ENCODE measurements at places on chromosomes 12 and 14. TPM values are rescaled to one million over a fixed set of nuclear protein-coding genes. Genes with fewer than 3 reads are reported as not detected.

Gene TSPAN9
- 142 TPM for total RNA-seq

DNA sequence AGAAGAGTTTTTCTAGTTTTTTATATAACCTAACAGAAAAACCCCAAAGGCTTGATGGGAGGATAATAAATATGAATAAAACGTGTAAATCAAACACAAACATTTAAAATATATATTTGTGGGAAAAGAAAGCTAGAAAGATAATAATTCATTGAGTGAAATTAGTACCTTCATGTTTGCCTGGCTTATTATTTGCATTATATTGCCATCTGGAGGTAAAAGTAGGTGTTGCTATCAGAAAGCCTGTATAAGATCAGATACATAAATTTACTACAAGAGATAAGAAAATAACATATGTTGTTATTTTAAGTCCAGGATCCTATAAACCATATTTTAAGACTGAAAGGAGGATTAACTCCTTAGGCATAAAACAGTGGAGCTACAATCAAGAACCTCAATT lies 77.7 kb downstream of the NTS start:
- DNase-seq = no peak

Gene P3H3
- total RNA-seq = 58.4 TPM

- no peak for DNase-seq
These were observed 18.7 kb downstream of the XRCC3 start for GRCh38 chr14:103696466-103697071.

- peak; percentile 76 for DNase-seq
These were observed 49.9 kb downstream of the LRRC74A start for GRCh38 chr14:76876076-76876475.

- no peak for DNase-seq
These were observed 116.0 kb downstream of the PPP1R12A start for GRCh38 chr12:79818856-79819255.

DNA sequence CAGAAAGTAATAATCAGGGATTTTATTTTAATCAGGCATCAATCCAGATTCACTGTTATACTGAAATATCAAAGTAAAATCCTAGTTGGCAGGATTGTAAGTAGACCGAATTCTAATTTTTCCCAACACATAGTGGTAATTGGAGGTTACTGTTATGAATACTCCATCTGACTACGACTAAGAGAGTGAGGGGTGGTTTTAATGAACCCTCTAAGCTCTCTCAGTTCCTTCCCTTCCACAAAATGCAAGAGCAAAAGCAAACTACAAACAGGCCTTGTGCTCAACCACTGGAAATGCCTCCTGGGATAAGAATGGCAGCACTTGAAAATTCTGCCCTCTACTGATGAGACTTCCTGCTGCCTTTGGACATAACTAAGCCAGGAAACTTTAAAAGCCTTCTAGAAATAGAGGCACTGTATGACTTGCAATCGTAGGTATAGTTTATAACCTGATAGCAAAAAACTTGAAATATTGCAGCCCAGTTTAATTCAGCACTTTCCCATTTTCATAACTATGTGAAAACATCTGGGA lies 184.8 kb downstream of the SLC16A7 start:
- no peak for DNase-seq

DNA sequence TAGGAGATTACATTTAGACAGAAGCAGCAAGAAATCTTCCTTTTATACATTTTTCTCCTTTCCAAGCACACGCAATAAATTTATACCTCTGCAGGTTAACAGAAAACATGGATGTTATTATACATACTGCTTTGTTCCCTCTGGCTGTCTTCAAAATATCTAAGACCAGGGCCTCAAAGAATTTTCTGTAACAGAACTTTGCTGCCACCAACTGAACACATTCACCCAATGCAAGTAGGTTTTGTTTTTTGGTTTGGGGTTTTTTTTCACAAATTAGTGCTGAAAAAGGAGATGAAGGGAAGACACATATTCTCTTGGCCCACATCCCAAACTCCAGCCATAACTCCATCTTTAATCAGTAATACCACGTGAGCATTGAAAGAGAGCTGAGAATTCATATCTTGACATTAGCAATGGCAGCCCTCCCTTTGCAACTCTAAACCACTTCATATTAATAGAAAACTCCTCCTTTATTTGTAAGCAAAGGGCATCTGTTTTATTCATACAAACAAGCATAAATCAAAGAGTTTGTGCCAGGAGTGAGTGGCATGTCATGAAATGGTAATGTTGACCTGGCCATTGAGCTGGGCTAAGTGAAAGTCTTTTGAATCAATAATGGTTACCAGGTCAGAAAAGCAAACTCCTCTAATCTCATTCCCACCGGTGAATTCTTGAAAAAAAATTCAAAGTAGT lies 150.8 kb upstream of the FSCB start:
- DNase-seq = no peak

Gene CCDC38
- total RNA-seq = not detected

DNA sequence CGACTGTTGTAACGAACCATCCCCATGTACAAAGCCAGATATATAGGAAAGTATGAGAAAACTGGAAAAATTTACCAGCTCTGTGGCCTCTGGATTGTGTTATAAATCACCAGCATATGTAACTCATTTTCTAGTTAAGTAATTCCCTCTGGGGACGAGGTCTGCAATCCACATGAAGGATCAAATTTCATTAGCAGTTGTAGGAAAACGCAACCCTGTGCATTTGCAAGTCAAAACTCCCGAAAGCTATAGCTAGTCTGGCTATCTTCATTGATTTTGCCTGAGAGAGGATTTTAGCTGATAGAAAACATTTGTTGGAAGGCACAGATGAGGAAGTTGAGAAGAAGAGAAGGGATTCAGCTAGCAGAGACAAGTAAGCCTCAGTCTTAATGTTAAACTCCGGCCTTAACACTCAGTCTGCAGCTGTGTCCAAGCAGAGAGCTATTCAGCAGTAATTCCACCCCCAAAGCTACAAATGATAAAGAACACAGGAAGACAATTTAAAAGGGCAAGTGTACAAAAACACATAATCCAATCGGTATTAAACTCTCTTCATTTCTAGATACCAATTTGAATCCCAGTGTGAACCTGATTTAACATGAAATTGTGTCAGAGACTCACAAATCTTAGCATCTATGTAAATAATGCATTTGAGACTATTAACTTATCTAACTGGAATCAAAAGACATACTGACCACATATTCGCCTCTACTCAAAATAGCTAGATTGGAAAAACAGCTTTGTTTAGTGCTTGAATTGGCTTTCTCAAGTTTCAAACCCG lies 54.2 kb upstream of the CERS5 start:
- no peak for DNase-seq

DNA sequence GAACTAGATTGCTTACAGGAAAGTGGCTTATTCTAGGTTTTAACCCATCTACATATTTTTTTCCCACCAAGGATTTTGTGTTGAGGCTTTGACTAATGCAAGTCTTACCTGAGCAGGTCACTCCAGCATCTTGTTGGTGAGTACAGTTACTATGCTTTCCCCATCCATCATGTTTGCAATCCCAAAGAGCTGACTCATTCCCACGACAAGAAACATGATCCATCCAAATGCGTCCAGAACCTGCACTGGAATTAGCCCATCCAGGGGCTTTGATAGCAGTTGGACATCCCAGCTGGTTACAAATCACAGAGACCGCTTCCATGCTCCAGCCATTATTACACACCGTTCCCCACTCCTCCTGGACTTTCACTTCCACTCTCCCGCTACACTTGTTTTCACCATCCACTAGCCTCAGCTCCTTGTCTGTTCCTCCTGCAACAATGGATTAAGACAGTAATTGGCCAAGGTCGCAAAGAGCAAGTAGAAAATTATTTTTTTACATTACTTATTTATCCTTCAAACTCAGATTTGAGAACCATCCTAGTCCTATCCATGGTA lies 2.5 kb downstream of the CD163 start:
- no peak for DNase-seq

DNA sequence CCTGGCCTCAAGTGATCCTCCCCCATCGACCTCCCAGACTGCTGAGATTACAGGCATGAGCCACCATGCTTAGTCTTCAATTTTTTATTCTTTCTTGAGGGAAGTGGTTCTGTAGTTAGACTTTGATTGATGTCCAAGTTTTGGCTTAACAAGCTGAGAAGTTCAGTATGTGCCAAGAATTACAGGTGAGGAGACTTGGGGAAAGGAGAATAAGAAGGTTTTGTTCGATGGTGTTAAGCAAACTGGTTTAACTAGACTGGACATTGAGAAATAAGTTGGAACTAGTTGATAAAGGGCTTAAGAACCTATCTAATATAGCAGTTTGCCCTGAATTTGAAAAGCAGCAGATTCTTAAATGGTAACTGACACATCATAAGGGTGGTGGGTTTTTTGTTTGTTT lies 32.6 kb upstream of the PLEKHD1 start:
- no peak for DNase-seq

DNA sequence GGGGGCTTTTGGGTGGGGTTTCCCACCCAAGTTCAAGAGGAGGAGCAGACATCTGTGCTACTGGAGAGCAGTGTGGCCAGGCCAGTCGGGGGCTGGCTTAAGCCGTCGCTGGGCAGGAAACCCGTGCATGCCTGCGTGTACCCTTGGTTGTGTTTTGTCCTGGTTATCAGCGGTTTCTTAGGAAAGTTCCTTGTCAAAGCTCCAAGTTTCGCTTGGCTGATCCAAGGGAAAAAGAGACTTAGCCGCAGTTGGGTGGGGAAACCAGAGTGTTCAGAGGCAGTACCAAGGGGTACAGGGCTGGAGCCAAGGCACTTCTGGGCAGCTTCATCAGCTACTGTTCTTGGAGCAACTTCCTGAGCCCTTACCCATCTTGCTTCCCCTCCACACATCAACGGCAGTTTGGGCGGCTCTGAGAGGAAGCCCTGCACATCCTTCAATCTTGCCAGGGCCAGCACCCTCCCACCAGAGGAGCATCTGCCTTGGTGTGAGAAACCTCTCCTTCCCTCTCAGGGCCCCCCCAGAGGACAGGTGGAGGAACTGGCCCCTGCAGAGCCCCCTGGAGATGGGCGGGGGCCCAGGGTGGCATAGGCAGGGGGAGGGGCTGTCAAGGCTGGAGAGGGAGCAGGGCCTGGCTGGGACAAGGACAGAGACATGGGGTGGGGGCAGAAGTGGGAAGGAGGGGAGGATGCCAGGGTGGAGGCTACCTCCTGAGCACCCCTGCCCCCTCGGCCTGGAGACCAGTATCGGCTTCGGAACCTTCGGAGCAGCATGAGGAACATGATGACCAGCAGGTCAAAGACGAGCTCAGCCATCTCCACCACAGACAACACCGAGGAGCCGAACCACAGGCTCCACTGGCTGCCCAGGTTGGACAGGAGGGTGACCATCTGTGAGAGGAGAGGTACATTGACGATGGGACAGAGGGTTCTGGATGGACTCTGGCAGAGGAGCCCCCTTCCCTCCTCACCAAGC lies 5.8 kb upstream of the TNFRSF1A start:
- no peak for DNase-seq

- DNase-seq = no peak
These were observed 59.0 kb downstream of the FERMT2 start for GRCh38 chr14:52891800-52892199.

GRCh38 chr12:91778938-91779400 lies 366.7 kb downstream of the BTG1 start:
- DNase-seq = no peak

Gene RESF1
- total RNA-seq = 38.3 TPM

- no peak for DNase-seq
These were observed 43.8 kb downstream of the ANO6 start for GRCh38 chr12:45259675-45260074.

- DNase-seq = no peak
These were observed 9.5 kb downstream of the EMP1 start for GRCh38 chr12:13205809-13206559.

- DNase-seq = peak; percentile 92
These were observed 77.9 kb upstream of the PWP1 start for GRCh38 chr12:107607464-107608392.

Gene SOCS2
- total RNA-seq = 36.6 TPM

- DNase-seq = no peak
These were observed 39.6 kb upstream of the CPM start for GRCh38 chr12:68972595-68972994.

Gene C12orf42
- total RNA-seq = not detected

DNA sequence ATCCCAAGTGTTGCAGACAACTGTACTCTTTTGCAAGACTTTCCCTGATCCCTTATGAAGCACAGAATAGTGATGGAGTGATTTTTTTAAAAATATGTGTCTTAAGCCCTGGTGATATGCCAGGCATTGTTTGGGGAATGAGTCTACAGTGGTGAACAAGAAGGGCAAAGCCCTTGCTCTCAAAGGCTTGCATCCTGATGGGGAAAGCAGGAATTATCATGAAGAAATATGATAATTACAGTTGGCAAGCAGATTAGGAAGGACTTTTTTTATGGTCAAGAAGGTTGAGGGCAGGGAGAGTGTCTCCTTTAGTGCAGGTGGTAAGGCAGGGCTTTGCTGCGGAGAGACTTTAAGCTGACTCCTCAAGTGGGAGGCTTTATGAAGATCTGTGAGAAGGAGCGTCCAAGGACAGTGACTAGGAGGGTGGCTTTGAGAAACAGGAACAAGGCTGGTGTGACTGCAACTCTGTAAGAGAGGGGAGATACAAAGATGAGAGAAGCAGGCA lies 100.2 kb downstream of the SYNE2 start:
- DNase-seq = no peak

DNA sequence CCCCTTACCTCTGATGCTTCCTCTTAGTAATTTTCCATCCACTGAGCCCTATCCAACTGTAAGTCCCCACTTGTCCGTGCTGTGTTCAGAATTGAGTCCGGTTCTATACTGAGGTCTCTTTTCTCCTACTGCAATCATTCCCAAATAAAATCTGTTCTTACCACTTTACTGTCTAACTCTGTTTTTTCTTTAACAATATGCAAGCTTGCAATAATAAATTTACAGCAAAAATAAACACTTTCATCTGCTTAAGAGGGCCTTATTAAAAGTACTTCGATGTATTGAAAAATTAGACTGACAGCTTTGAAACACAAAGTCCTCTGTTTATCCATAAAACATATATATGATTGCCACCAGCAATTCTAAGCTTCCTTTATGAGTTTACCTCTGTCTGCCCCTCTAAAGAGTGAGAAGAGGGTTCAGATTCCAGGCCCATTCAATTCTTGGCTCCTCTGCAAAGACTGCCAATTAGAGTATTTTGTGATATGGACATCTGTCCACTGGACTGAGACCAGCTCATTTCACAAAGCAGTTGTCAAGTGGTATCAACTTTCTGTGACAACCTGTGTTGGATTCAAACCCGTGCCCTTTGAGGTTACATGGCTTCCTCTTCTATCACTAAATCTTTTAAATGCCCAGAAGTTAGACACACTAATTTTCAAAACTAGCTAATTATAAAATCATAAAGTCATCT lies 39.9 kb upstream of the G2E3 start:
- DNase-seq = no peak

- no peak for DNase-seq
These were observed 1088.3 kb upstream of the SEL1L start for GRCh38 chr14:82621881-82622450.

DNA sequence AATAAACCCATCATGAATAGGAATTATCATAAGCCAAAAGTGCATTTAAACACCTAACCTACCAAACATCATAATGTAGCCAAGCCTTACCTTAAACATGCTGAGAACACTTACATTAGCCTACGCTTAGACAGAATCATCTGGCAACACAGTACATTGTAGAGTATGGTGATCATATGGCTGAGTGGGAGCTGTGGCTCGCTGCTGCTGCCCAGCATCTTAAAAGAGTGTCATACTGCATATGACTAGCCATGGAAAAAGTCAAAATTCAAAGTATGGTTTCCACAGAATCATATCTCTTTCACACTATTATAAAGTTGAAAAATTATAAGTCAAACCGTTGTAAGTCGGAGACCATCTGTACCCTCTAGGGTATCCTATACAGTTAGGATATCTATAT lies 32.0 kb upstream of the PRPF39 start:
- no peak for DNase-seq

All from glutamatergic neuron (in vitro differentiated cells).